ENCODE measurements at places on chromosomes 6 and 20. TPM values are rescaled to one million over a fixed set of nuclear protein-coding genes. Genes with fewer than 3 reads are reported as not detected.

The CRIP3 gene
- not detected for total RNA-seq

The SIM1 gene
- total RNA-seq = not detected

The DSP gene
- 5.0 TPM for total RNA-seq

The MYT1 gene
- under 0.01 TPM for total RNA-seq

The SEL1L2 gene
- 3.3 TPM for total RNA-seq

The SAMD3 gene
- total RNA-seq = not detected

The RIPPLY2 gene
- not detected for total RNA-seq

The GJA10 gene
- total RNA-seq = not detected

The SRMS gene
- total RNA-seq = not detected

The KATNA1 gene
- 19.4 TPM for total RNA-seq

The MUCL3 gene
- not detected for total RNA-seq

The TREM2 gene
- 1.6 TPM for total RNA-seq

The CDC40 gene
- 14.5 TPM for total RNA-seq
